ENCODE measurements at places on chromosomes 4 and X.

- peak; percentile 11 for DNase-seq
These were observed 5.3 kb downstream of the EDA2R start for GRCh38 chrX:66633541-66633940.

DNA sequence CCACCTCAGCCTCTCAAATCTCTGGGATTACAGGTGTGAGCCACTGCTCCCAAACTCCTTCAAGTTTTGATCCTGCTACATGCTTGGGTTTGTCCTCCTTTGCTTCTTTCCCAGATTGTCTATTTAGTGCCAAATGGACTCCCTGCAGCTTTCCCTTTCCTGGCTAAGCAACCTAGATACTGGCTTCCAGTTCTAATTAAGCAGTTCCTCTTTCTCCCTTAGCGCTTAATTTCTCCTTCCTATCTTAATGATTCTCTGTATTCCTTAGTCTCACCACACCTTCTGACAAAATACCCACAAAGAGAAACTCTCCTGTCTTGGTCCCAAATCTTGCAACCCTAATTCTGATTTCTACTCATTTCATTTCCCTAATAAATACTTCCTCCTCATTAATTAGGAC lies 7.8 kb downstream of the RXFP1 start:
- DNase-seq = no peak

GRCh38 chr4:41575665-41576064 lies 37.7 kb downstream of the LIMCH1 start:
- DNase-seq = no peak

DNA sequence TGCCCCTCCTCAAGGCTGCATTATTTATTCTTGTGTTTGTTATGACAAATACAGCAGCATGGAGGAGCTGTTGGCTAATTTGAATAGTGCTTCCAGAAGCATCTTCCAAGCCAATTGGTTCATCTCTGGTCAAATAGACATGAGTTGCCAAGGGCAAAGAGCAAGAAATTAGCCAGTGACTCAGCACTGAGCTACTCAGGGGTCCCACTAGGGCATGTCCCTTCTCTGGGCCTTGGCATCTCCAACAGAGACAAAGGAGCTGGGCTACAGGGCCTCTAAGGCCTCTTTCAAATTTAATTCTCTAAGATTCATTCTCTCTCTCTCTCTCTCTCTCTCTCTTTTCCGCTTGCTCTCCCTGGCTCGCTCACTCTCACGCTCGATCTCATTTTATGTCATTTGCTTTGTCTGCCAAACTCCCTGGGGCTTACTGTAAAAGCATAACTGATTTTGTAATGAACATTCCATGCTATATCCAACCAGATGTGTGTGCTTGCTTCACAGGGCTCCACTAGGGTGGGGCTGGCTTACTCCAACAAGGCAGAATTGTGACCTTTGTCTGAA lies 86.7 kb upstream of the MAGEA4 start:
- peak; percentile 70 for DNase-seq

GRCh38 chrX:25003066-25003849 lies 12.5 kb downstream of the ARX start:
- DNase-seq = no peak

- peak; percentile 24 for DNase-seq
These were observed 22.4 kb downstream of the GAB1 start for GRCh38 chr4:143358923-143359643.

- no peak for DNase-seq
These were observed 22.2 kb downstream of the FABP2 start for GRCh38 chr4:119299741-119300100.

- DNase-seq = no peak
These were observed 13.7 kb downstream of the DGKK start for GRCh38 chrX:50456712-50457484.

DNA sequence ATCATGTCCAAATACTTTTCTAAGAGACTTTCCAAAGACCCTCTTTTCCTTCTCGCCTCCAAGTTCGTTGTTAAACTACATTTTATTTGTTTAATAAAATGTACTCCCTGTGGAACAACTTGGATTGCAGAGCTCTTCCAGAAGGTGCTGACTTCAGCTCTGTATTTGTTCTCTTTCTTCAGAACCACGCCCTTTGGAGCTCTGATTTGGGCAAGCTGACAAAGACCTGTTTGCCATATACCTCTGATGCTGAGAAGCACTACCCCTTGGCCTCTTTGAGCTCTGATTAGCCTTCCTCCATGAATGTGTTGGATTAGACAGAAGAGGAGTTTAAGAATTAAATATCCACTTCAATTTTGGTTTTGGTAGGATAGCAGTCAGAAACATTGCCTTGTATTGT lies 815.1 kb upstream of the POU3F4 start:
- DNase-seq = no peak

DNA sequence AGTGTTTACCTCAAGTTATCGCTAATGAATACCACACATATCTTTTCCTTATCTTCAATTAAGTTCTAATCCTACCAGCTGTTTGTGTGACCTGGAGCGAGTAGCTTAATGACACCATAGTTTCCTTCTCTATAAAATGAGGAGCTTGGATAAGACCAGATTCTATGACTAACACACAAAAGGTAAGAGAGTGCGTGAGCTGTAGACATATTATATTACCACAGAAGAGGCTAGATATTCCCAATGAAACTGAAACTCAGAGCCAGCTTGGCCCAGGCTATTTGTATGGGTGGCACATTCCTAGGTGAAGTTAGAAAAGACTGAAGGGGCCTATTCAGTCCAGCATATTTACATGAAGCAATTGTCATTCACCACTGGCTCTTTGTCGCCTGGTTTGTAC lies 30.2 kb downstream of the ASB5 start:
- no peak for DNase-seq

GRCh38 chrX:53711436-53711835 lies 24.9 kb upstream of the HUWE1 start:
- DNase-seq = no peak

- no peak for DNase-seq
These were observed 753.5 kb upstream of the PABPC4L start for GRCh38 chr4:134955059-134955458.
